T follicular helper cell (primary cell): ENCODE measurements at places on chromosomes 16 and 17.
A peak's percentile ranks its signal among the peaks of the same experiment; 100 is the strongest.

DNA sequence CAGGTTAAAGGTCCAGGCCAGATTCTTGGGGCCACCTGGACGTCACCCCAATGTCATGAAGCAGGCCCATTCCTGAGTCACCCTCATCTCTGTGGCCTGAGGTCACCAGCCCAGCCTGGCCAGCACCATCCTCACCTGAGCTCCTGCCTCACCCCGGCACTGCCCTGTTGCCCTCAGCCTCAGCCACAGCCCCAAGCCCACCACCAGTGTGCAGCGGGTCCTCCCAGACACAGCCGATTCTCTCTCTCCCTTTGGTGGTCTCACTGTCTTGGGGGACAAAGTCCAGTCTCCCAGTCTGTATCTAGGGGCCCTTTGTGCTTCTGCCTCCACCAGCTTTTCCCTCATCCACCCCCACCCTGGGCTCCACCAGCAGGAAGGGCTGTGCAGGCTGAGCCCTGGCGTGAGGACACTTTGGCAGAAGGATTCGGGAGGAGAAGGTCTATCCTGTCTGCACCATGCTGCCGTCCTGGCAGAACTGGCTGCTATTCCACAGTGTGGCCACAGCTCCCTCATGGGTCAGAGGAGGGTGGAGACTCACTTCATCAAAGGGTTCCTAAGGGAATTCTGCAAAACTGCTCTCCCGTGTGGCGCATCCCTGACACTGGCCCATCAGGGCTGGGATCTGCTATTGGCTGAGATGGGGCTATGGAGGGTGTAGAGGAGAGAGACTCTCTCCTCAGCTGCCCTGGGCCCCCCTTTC lies 64.3 kb downstream of the PRMT7 start:
- DNase-seq: no peak

DNA sequence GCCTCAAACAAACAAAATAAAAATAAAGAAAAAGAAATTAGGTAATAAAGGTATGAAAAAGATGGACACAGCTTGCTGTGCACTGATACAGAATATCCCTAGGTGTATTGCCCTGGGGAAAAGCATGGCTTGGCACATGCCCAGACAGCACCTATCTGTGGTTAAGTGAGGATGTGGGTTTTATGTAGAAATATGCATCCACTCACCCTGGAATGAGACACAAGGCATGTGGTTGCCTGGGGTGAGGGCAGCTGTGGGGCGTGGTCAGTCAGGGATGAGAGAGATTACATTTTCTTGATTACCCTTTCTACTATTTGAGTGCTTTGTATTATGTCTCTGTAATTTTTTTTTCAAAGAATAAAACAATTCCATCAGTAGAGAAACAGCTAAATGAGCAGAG lies 6.9 kb downstream of the PLLP start:
- DNase-seq: peak; percentile 35

DNA sequence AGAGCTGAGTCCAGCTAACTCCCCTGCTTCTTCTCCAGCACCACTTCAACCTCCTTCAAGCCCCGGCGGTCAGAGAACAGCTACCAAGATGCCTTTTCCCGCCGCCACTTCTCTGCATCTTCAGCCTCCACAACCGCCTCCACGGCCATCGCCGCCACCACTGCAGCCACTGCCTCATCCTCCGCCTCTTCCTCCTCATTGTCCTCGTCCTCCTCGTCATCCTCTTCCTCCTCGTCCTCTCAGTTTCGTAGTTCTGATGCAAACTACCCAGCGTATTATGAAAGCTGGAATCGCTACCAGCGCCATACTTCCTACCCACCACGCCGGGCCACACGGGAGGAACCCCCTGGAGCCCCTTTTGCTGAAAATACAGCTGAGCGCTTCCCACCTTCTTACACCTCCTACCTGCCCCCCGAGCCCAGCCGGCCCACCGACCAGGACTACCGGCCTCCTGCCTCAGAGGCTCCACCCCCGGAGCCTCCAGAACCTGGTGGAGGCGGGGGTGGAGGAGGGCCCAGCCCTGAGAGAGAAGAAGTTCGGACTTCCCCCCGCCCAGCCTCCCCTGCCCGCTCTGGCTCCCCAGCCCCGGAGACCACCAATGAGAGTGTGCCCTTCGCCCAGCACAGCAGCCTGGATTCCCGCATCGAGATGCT lies 7.1 kb downstream of the SETD1A start:
- no peak for DNase-seq

GRCh38 chr16:78925083-78925767 lies 675.3 kb downstream of the MAF start:
- no peak for DNase-seq

- DNase-seq: no peak
Observed at GRCh38 chr17:55219459-55219858, 45.3 kb upstream of the HLF start.

DNA sequence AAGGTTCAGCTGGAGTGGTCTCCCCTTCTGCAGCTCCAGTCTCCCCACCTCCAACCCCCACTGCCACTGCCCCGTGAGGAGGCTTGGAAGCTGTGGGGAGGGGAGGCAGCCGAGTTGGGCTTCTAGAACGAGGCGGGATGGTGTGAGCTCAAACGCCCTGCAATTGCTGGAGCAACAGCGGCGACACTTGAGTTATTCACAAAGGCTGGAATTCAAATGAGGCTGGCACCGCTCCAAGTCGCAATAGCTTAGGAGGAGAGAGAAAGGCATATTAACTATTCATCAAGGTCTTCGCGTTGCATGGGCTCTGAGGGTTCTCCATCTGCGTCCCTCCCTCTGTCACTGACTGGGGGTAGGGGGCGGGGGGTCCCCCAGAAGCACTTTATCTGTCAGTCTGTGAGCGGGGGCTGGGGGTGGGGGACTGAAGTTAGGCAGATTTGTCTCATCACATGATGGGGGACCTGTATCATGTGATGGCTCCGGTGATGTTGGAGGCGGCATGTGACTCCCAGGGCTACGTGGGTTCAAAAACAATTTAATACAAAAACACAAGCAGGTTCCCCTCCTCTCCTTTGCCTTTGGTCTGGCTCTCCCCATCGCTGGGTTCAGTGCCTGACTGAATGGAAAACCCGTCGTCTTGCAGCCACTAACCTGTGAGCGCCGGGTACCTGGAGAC lies 70.5 kb downstream of the RBBP6 start:
- DNase-seq: no peak

- DNase-seq: no peak
Observed at GRCh38 chr17:41096055-41096454, 1.9 kb downstream of the KRTAP4-8 start.

GRCh38 chr17:28948342-28948741 lies 3.0 kb downstream of the PHF12 start:
- DNase-seq: no peak

GRCh38 chr17:78600181-78600721 lies 23.1 kb upstream of the DNAH17 start:
- DNase-seq: no peak
